Stimulated activated CD4-positive, alpha-beta T cell treated with anti-CD3 and anti-CD28 coated beads, TNF-alpha, amount 100 ng/mL, for 24 hours (primary cell): ENCODE measurements at places on chromosomes 13 and 19.
A peak's percentile ranks its signal among the peaks of the same experiment; 100 is the strongest.

DNA sequence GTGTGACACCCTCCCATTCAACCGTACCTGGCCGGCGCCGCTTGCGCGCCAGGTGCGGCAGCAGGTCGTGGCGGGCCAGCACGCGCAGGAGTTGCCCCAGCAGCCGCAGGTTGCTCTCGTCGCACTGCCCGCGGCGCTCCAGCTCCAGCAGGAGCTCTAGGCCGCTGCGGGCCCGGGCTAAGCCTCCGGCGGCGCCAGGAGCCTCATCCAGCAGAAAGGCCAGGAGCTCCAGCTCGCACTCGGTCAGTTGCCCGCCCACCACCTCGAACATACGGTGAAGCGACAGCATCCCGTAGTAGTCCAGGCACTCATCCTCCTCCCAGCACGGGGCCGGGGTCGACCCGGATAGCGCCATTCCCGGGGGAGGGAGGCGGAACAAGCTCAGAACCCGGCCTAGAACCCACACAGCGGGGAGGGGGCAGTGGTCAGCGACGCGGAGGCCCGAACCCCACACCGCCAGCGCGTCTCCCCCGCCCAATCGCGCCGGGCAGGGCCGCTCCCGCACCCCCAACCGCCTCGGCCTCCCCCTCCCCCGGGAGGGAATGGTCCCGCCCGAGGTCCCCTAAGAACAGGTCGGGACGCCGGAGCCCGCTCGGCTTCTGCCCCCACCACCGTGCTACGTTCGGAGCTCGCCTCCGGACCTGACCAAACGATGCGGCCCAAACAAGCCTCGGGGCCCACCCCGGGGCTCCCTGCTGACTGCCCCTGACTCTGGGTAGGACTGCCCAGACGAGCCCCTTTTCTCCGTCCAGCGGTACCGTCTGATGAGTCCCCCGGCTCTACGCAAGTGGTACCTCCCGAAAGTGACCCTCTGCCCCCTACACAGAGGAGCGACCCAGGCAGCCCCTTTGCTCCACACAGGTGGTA is 591 bp downstream of the DEDD2 start:
- no peak for DNase-seq

- DNase-seq = no peak
Measured at GRCh38 chr19:23285948-23286347, 35.8 kb upstream of the ZNF724 start.

DNA sequence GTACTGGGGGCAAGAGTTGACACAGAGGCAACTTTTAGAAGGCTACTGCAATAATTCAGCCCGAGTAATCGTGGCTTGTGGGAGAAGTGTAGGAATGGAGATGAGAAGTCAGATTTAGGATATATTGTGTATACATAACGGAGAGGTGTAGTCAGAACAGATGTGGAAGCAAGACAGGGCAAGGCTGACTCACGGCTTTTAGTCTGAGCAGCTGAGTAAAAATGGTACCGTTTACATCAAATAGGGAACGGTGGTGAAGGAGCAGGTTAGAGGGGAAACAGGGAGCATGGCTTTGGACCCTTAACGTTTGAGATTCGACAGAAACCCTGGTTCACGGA is 796 bp upstream of the LSM14A start:
- DNase-seq = peak; percentile 46

- no peak for DNase-seq
Measured at GRCh38 chr19:6794686-6795431, 22.4 kb downstream of the VAV1 start.

DNA sequence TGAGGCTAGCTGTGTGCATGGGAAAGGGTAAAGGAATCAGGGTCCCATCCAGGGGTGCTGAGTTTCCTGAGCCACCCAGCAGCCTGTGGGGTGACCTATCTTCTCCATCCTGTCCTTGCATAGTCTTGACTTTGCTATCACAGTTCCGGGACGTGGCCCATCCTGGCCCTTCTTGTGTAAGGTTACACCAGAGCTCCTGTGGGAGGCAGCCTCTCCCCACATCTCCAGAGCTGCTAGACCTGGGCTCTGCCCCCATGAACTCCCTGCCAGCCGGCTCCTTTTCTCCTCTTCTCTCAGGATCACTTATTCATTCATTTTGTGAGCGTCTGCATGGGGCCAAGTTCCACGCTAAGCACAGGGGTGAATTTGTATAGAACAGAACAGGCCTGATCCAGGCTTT is 238.9 kb downstream of the TSHZ3 start:
- no peak for DNase-seq

DNA sequence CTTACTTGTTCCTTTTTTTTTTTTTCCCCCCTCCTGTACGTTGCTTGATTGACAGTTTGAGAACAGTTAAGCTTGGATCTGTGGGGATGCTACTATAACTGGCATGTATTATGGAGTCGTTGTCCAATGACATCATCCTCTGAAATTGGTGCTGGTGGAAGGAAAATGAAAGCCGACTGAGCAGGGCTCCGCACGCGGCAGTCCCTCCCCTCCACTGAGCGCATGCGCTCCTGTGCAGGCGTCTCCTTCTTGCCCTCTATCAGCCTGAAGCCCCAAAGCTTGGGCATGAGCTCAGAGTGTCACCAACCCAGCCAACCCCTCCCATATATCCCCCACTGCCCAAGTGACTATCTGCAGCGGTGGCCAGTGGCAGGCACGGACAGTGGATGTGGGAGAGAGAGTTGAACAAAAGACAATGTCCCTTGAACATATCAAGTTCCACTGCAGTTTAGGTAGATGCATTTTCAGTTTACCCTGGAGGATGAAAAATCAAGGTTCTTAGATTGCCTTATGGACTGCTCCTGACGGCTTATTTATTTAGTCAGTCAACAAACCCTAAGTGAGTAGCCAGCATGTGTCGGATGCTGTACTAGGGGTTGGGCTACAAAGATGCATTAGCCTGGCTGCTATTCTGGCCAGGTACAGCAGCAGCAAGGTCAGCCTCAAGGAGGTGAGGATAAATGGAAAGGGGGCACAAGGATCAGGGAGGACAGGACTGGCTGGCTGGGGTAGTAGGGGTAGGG is 20.8 kb downstream of the MBNL2 start:
- DNase-seq = no peak

DNA sequence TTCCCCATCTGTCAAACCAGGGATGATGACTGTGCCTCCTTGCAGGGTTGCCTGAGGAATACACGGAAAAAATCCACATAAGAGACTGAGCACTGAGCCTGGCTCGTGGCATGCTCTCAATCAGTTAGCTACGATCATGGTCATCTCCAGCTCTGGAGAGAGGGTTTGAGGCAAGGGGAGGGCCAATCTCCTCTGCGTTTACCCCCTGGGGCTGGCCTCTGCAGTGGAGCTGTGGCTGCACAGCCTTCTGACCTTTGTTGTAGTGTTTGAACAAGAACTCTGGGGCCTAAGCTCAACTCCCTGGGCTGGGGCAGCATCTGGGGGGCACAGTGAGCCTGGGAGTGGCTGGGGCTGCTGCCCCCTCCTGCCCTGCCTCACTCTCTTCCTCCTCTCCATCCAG is 5.9 kb downstream of the LRRC4B start:
- DNase-seq = no peak

DNA sequence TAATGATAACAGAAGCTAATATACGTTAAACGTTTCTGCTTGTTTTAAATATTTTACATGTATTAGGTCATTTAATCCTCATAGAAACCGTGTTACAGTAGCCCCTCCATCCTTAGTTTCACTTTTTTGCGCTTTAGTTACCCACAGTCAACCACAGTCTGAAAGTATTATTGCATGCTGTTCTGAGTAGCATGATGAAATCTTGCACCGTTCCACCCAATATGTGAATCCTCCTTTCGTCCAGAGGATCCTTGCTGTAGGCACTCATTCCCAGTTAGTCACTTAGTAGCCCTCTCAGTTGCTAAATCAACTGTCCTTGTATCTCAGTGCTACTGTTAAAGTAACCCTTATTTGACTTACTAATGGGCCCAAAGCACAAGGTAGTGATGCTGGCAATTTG is 257.8 kb downstream of the ENOX1 start:
- DNase-seq = no peak

GRCh38 chr13:33649212-33649878 is 168.6 kb upstream of the RFC3 start:
- no peak for DNase-seq

GRCh38 chr13:24270639-24271141 is 38.7 kb upstream of the C1QTNF9 start:
- DNase-seq = no peak

DNA sequence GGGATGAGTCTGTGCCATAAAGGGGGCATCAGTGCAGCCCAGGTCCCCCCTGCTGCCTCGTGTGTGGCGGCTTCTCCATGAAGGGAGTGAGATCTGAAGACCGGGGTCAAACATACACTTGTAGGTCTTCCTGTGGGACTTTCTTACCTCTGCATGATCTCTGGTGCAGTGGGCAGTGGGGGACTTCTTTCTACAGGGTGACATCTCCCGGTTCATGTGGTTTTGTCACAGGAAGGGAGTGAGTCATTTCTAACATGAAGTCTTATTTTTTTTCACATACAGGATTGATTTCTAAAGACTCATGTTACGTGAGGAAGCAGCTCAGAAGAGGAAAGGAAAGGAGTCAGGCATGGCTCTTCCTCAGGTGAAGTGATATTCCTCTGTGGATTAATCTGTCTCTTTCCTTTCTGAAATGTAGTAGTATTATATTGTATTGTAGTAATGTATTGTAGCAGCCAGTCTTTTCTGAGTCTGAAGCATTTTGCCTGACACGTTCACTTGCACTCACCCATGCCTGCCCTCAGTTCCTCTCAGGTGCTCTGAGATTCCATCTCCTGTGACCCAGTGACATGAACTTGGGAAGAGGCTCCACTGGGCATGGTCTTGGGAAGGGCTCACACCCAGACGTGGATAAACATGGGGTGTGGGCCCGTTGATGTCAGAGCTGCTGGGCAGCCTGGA is 15.7 kb downstream of the ZNF808 start:
- no peak for DNase-seq

DNA sequence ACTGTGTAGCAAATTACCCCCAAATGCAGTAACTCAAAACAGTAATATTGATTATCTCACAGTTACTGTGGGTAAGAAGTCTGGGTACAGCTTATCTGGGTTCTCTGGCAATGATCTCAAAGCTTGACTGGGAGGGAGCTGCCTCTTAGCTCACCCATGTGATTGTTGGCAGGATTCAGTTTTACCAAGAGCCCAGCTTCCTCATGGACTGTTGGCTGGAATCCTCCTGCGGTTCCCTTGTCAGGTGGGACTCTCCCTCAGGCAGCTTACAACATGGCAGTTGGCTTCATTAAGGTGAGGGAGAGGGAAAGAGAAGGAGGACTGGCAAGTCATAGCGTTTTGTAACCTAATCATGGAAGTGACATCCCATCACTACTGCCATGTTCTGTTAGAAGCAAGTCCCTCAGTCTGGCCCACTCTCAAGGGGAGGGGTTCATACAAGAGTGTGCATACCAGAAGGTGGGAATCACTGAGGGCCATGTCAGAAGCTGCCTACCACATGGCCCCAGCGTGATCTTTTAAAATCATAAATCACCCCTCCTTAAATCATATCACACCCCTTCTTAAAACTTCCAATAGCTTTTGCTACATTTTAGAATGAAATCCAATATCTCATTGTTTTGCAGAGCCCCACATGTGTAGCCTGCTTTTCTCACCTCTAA is 108.1 kb downstream of the OLFM4 start:
- DNase-seq = no peak

DNA sequence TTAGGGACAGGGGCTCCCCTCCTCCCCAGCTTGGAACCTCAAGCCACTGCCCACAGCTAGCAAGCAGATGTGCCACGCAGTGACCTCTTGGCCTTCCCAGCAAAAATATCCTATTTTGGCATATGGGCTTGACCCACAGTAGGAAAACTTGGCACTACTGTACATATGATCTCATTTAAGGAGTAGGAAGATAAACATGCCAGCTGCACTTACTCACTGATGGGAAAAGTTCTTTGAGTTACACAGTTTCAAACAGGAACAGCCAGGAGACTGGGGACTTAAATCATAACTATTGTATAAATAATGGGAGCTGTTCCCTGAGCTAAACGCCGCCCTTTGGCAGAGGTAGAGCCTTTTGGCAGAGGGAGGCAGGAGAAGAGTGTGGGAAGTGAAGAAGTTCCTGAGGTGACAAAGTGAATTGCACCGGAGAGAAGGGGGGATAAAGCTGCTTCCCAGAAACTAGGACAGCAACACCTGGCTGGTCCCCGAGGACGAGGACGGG is 6.1 kb downstream of the SACS start:
- DNase-seq = no peak

- DNase-seq = no peak
Measured at GRCh38 chr13:37927561-37927960, 58.0 kb upstream of the TRPC4 start.

GRCh38 chr19:38974624-38975213 is 823 bp downstream of the FBXO17 start:
- no peak for DNase-seq

GRCh38 chr19:4326215-4326836 is 12.3 kb downstream of the STAP2 start:
- no peak for DNase-seq

- no peak for DNase-seq
Measured at GRCh38 chr13:37868691-37869505, 674 bp downstream of the TRPC4 start.
